ENCODE measurements at places on chromosomes 13 and 19.

- no peak for DNase-seq
Measured at GRCh38 chr13:51821606-51822005, 17.6 kb upstream of the DHRS12 start.

DNA sequence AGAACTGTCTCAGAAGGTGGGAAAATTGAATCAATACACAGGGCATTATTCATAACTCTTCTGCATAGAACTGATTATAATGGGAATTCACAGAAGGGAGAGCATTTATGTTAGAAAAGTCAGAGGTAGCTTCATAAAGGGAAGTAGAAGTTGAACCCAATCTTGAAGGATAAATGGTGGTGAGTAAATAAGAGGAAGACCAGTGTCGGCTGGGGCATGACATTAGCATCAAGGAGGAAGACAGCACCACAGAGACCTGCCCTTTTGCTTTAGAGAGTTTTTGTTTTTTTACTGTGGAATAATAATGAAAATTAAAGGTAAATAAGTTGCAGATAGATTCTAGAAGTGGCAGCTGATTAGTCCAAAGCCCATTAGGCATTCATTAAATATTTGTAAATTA is 21.9 kb downstream of the CDC16 start:
- no peak for DNase-seq

DNA sequence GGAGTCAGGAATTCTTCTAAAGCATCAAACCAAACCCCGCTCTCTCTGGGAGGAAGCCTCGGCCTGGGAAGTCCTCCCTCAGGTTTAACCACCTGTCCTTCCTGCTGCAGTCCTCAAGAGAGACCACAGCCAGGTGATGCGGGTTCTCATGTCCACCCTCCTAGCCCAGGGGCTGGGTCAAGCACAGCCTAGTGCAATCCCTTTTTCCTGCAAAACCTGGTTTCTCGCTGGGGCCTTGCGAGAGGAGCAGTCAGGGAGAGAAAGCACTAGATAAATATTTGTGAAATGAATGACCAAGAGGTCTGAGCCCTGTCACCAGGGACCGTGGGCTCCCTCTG is 2.4 kb downstream of the SLC8A2 start:
- DNase-seq: no peak

DNA sequence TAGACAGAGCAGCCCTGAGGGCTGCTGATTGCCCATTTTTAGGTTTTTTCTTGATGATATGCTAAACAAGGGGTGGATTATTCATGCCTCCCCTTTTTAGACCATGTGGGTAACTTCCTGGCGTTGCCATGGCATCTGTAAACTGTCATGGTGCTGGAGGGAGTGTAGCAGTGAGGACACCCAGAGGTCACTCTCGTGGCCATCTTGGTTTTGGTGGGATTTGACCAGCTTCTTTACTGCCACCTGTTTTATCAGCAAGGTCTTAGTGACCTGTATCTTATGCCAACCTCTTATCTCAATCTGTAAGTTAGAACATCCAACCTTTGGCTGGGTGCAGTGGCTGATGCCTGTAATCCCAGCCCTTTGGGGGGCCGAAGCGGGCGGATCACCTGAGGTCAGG is 148.0 kb downstream of the PTPRS start:
- no peak for DNase-seq

GRCh38 chr13:79361299-79361698 is 44.8 kb downstream of the RBM26 start:
- DNase-seq: no peak

DNA sequence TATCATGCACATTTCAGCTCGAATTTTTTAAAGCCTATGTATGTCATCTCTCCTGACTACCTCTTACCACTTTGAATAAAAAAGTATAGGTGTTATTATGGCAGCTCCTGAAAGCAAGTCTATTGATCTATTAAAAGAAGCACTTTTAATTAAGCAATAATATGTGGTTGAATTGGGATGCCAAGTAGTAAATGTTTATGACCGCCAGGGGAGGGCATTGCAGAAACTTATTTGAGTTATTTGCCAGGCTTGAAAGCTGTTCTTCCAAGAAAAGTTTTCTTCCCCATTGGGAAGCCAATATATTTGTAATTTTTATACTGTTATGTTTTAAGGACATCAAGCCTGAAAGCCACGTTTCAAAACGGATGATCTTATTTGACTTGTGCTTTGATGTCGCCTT is 88.1 kb upstream of the SOX21 start:
- DNase-seq: no peak

DNA sequence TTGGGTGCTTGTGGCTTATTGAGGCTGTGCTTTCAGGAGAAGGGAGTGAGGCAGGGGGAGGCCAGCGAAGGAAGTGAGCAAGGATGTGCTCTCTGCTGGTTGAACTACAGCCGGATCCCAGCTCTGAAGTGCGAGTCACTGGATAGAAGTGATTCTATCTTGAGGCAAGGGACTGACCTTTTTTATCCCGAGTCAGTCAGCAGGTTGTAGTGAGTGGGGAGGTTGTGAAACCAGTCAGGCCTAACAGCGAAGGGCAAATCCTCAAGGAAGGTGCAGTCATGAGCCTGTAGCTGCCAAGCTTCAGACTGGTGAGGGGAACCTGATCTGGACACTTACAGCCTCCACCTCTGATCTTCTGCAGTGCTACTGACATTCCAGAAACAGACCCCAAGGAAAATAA is 18.6 kb downstream of the SCEL start:
- DNase-seq: no peak

GRCh38 chr13:72507416-72508199 is 219.8 kb downstream of the MZT1 start:
- no peak for DNase-seq

DNA sequence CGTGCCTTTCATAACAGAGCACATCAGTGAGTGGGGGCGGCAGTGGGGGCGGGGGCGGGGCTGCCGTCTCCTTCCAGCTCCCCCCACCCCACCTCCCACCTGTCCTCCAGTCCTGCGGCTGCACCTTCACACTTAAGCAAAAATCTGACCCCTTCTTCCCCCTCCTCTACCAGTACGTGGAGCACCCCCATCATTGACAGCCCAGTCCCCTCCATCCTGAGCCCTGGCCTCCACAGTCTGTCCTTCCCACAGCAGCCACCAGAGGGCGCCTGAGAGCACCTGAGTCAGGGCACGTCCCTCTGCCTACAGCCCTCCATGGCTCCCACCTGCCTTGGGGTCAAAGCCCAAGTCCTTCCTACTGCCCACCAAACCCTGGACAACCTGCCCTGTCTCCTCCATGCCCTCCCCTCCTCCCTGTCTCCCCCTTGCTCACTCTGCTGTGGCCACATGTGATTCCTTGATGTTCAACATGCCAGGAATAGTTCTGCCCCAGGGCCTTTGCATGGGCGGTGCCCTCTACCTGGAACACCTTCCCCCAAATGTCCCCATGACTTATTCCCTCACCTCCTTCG is 4.0 kb downstream of the EBI3 start:
- DNase-seq: no peak

DNA sequence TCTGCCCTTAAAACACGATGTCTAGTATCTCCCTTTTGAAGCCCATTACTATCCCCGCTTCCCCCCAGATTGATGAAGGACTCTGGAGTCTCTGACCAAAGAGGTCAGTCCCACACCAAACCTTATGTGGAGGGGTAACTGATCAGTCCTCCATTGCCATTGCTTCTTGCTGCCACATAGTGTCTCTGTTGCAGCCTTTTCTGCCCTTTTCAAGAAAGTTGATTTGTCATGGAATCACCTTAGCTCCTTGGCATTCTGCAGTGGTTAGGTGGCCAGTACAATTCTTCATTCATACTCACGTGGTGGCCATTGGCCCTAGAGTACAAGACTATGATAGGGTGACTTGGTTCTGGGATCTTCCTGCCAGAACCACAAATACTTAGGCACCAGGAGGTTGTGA is 8.4 kb upstream of the HTR2A start:
- DNase-seq: no peak

GRCh38 chr13:23159760-23160637 is 20.8 kb upstream of the SGCG start:
- no peak for DNase-seq

GRCh38 chr13:94988654-94989053 is 276.3 kb upstream of the SOX21 start:
- DNase-seq: no peak

DNA sequence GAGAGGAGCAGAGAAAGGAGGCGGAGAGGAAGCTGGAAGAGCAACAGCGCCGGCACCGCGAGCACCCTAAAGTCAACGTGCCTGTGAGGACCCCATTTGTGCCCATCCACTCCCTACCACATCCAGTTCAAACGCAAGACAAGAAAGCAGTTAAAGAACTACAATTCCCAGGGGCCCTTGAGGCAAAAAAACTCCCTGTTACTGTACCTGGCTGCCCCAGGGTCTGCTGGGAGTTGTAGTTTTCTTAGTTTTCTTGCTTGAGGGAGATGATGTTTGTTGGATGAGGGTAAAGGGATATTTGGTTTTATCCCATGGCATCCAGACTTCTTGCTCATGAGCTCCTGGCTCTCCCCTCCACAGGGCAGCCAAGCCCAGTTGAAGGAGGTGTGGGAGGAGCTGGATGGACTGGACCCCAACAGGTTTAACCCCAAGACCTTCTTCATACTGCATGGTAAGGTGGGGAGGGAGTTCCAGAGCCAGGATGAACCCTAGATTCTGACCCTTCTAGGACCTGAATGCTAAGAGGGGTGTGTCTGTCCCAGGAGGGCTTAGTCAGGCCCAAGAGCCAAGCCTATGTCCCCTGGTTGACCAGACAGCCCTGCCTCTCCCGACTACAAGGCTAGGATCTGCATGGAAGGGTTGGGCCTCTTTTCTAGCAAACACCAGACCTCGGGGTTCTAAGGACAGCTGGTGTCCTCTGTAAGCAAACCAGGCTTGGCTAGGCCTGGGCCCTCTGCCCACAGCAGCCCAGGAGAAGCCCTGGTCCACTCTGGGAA is 13.2 kb downstream of the NUCB1 start:
- no peak for DNase-seq

DNA sequence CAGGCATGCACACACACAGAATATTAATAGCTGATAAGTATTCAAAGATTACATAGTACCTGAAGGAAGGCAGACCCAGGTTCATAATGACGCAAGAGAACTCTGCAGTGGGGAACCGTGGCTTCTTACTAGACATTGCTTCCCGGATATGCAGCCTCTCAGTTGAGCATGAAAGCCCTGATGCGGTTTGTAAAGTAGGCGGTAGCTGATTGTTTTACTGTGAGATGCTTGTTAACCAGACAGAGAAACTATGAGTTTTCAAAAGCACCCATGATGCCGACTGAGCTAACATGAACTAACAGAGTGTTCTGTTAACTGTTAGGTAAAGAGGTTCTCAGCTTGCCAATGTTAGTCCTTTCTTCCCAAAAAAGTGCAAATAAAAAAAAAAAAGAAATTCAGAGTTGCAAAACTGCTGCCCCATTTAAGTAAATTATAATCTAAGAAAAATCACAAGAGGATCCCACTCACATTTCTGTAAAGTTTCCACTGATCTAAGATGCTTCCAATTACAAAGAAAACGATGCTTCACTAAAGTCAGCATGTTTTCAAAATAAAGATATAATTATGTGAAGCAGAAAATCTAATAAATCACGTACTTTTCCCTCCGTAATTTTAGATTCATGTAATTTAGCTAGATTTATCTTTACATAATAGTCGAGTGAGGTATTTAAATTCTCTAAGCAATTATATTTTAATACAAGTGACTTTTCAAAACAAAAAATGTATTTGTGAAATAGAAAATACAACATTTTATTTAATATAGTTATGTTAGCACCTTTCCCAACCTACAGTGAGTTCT is 2.2 kb downstream of the FLT1 start:
- no peak for DNase-seq

- no peak for DNase-seq
Measured at GRCh38 chr13:32588736-32589135, 2.5 kb downstream of the PDS5B start.

GRCh38 chr19:48945415-48945814 is 9.3 kb upstream of the BAX start:
- no peak for DNase-seq

GRCh38 chr19:30336290-30336689 is 35.9 kb upstream of the ZNF536 start:
- DNase-seq: no peak

DNA sequence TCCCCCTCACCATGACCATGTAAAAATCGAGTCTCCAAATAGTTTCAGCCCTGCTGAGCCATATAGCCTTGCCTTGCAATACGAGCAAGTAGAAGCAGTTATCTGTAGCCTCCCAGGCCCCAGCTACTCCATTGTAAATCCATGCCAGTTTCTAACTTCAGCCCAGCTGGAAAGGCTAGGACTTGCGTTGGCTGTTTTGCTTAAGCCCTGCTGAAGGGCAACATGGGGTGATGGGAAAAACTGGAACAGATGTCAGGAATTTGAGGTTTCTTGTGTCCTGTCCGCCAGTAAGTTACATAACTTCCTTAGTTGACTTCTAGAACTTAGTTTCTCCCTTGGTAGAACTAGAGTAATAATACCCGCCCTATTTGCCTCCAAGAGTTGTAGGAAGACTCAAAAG is 216.0 kb upstream of the SERP2 start:
- DNase-seq: no peak

GRCh38 chr19:2043251-2043641 is 7.8 kb downstream of the MKNK2 start:
- no peak for DNase-seq

DNA sequence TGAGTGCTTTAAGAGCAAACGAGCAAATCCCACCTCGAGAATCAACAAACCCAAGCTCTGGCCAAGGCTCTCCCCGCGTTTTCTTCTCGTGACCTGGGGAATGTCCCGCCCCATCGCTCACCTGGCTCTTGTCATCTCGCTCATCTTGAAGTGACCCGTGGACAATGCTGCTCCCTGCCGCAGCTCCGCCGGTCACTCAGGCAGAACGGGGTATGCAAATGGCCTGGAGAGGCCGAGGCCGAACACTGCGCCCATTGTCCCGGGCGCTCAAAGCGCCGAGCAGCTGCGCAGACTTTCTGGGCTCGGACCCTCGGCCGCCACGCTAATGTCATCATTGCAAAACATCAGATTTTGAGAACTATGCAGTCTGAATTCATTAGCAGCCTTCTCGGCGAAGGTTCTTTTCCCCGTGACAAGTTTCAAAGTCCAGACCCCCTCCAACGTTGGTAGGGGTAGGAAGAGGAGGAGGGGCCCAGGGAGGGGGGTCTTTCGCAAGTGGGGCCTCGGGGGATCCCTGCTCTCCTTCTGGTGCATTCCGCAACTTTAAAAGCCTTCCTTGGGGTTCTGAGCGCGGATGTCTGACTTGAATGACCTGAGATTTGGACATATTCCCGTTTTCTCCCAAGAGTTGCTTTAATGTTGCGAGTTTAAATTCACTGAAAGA is 39.7 kb downstream of the SOX1 start:
- DNase-seq: no peak

- no peak for DNase-seq
Measured at GRCh38 chr19:2249880-2250765, 1.0 kb downstream of the AMH start.

GRCh38 chr13:112616586-112617362 is 28.8 kb upstream of the TUBGCP3 start:
- no peak for DNase-seq

GRCh38 chr13:112895521-112896465 is 73.2 kb upstream of the MCF2L start:
- DNase-seq: no peak

DNA sequence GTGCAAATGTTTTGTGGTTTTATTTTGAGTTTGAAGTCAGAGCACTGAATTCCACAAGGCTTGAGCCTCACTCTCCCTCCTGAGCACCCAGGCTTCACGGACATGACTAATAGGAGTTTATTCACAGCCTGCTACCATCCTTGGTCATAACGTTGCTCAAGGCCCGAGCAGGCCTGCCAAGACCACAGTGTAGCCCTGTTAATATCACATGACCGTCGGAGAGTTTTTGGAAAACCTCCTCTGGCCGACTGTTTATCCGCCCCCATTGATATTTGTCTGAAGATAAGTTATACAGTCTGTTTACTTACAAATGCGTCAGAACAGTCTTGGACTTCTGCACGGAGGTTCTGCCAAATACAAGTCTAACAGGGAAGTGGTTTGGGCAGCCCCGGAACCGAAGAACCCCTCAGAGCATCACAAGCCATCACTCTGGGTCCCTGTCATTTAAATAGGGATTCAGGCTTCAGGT is 89.9 kb downstream of the COL4A2 start:
- no peak for DNase-seq

Measured in HS-27A (cell line).